ENCODE measurements at places on chromosomes 13 and 19.

DNA sequence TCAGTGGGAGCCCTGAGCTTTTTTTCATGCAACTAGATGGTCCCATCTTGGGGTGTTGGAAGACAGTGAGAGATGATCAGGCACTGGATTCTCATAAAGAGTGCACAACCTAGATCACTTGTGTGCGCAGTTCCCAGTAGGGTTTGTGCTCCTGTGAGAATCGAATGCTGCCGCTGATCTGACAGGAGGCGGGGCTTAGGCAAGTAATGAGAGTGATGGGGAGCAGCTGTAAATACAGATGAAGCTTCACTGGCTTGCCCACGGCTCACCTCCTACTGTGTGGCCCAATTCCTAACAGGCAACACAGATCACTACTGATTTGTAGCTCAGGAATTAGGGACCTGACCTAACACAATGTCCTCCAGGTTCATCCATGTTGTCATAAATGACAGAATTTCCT lies 43.6 kb upstream of the UBAC2 start:
- DNase-seq, result no peak

DNA sequence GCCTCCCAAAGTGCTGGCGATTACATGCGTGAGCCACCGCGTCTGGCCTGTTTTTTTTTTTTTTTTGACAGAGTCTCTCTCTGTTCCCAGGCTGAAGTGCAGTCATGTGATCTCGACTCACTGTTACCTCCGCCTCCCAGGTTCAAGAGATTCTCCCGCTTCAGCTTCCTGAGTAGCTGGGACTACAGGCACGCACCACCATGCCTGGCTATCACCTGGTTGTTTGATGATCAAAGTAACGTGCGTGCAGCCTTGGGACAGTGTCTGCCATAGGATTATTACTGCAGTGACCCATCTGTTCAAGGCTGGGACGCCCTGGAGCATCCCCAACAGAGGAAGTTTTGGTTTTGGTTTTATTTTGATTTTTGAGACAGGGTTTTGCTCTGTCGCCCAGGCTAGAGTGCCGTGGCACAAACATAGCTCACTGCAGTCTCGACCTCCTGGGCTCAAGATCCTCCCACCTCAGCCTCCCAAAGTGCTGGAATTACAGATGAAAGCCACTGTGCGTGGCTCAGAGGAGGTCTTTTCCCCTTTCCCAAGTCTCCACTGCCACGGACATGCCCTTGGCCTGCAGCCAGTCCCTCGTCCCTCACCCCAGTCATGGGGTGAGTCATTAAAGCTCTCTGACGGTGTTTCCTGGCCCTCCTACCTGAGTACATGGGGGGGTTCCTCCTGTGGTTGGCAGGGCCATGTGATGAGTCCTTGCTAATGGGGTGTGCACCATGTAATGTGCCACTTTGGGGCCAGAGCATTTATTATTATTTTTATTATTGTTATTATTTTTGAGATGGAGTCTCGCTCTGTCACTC lies 65.6 kb downstream of the IER2 start:
- no peak for DNase-seq

DNA sequence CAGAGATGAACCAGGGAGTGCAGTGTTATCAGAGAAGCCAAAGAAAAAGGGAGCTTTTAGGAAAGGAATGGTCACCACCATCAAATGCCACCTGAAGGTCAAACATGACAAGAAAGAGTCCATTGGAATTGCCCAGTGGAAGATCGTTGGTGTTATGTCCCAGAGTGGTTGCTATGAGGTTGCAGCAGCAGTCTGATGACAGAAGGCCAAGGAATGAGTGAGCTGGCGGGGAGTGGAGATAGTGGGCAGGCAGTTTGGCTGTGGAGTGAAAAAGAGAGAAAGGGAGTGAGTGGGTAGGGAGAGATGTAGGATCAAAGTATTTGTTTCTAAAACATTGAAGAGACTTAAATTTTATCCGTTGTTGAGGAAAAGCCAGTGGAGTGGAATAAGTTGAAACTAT lies 117.4 kb upstream of the WASF3 start:
- no peak for DNase-seq

DNA sequence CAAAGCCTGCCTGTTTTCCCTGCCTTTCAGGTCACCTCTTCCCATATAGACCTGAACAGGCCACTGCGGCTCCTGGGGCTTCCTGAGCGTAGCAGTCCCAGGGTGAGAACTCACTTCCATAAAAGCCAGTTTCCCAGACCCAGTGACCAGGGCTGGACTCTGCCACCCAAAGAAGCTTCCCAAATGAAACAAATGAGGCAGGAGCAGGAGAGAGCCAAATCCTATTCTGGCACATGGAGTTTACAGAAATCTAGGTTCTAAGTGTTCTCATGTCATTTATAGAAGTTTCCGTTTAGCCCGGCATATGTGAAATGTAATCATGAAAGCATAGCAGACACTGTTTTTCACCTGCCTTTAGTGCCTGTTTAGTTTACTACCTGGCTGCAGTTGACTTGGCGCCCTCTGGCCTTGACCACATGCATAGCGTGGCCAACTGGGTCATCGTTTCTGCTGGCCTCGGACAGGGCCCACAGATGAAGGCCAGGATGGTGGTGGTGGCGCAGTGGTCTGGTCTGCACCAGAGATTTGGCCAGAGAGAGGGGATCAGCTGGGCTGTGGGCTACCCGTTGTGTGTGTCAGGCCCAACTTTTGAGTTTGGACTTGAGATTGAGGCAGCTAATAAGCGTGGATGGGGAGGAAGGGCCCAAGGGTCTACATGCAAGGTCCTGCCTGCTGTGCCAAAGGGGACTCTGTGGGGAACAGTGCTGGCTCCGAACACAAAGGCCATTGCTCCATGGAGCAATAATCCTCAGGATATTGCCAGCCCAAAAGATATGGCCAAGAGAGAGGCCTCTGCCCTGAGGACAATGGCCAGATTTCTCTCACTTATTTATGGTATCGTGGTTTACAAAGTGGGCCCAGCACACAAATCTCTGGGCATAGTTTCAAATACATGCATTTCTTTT lies 43.3 kb downstream of the NFIX start:
- DNase-seq, result no peak

DNA sequence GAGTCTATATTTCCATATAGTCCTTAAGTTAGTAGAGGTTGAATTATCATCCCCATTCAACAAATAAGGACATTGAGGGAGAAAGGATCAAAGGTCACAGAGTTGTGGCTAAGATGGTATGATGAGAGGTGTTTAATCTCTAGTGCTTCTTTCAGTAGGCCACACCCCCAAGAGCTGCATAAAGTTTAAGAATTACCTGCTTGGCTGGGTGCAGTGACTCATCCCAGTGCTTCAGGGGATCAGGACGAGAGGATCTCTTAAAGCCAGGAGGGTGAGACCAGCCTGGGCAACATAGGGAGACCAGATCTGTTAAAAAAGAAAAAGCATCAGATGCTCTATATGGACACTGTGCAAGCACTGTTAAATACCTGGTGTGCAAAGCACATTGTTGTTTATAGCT lies 560.0 kb upstream of the KLHL1 start:
- no peak for DNase-seq

All from esophagus squamous epithelium (tissue), 5 donors.